Renal cortex interstitium (tissue), 15 donors: ENCODE measurements at places on chromosomes 1 and 21. TPM values are rescaled to one million over a fixed set of nuclear protein-coding genes. Genes with fewer than 3 reads are reported as not detected.

TEX38 gene
- polyA plus RNA-seq = 0.57 TPM

GRCh38 chr1:169015464-169015863, 91.0 kb upstream of the ATP1B1 start:
- no peak for DNase-seq

GRCh38 chr1:6459850-6460265, 6.1 kb downstream of the TNFRSF25 start:
- DNase-seq = no peak

DNA sequence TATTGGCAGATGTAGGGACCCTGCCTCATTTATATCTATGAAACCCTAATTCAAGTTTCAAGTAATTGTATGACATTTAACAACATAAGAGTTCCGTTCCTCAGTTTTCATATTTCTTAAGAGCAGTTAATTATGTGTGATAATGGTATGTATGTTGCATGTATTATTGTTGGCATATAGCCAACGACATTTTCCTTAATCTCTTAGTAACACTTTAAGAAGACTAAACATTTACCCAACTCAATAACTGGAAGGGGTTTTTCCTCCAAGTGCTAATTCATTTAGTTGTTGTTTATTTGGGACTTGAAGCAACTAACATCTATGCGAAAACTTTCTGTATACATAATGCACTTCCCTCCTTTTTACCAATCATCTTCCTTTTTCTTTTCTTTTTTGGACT, 1.5 kb upstream of the RALGPS2 start:
- no peak for DNase-seq

GRCh38 chr1:85743814-85744213, 35.6 kb upstream of the ZNHIT6 start:
- DNase-seq = no peak
